Thoracic aorta (tissue), 2 donors: ENCODE measurements at places on chromosomes 2 and 18. TPM values are rescaled to one million over a fixed set of nuclear protein-coding genes. Genes with fewer than 3 reads are reported as not detected.

DNA sequence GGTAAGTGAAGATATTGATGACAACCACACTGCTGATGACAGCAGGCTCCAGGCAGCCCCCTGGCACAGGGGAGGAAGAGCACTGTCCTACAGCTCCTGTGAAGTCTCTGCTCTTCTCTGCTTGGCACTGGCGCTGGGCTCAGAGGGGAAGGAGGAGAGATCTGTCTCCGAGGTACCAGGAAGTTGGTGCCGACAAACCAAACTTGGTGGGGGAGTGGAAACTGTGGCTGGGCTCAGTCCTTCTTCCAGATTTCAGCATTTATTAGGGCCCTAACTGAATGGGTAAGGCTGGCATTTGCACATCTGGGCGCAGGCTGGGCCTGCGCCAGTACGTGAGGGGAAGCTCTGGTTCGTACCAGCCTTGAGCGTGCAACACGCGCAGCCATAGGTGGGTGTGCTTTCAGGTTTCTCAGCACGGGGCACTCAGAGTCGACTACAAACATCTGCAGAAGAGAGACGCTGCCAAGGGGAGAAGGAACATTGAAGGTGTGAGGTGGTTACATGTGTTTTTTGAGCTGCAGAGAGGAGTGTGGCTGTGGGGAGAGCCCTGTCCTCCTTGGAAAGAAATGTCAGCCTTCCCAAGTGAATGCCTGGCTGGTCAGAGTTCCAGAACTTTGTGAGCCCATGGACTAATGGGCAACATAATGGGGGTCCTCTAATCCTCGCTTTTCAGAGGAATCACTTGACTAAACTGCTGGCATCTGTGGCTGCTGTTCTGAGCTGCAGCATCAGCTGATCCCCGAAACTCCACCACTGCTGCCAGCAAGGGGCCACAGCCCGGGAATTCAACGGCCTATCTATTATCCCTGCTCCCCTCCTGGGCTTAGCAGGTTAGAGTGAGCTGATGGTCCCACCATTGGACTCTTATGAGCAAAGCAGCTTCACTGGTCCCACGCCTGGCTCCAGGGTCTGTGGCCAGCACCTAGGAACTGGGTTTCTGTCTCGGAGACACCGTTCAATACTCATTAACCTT, 55.2 kb upstream of the SEMA4C start:
- H3K27ac ChIP-seq = no peak overlapping the region
- no peak for DNase-seq
- H3K27me3 ChIP-seq = no peaks in the 10 kb centered on the region

DNA sequence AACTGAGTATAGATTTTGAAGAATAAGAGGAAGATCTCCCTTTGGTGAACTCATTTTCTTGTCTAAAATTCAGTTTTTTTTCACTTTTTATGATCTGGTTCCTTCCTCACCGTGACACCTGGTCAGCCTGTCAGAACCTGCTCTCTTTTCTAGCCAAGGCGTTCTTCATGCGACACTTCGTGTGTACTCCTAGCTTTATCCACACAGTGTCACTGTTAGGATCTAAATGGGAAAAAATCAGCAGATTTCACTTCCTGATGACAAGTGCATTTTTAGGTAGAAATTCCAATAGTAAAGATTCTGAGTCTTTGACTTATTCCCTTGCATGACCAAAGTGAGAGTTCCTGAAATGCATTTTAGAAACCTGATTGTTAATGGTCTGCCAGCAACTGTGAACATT, 89.8 kb downstream of the KLHL14 start:
- no peaks in the 10 kb centered on the region for H3K36me3 ChIP-seq
- H3K27ac ChIP-seq = no peak overlapping the region
- H3K4me3 ChIP-seq = no peak overlapping the region

DNA sequence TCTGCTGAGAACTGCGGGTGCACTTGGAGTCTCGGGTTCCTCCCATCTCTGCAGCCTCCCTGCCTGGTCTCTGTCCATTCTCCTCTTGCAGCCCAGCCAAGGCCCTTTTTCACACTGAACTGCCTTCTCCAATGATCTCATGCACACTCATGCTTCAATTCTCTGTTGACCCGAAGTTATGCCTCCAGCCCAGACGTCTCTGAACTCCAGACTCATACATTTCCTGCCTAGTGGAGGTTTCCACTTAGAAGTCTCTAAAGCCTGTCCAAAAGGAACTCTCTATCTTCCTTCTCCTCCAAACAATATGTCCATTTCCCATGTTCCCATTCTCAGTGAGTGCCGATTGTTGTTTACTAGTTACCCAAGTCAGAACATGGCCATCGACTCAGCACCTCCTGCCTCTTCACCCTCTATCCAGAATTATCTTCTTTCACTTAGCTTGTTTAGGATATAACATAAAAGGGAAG, 155.2 kb downstream of the IRS1 start:
- no peaks in the 10 kb centered on the region for H3K27me3 ChIP-seq
- H3K4me3 ChIP-seq = no peak overlapping the region
- no peak overlapping the region for H3K27ac ChIP-seq
- DNase-seq = no peak
- peaks cover 2% of the 10 kb centered on the region for H3K4me1 ChIP-seq

- DNase-seq = no peak
- H3K27me3 ChIP-seq = no peaks in the 10 kb centered on the region
- H3K4me3 ChIP-seq = no peak overlapping the region
- H3K36me3 ChIP-seq = no peaks in the 10 kb centered on the region
Measured at GRCh38 chr2:178403671-178404306, 47.2 kb downstream of the PRKRA start.

DNA sequence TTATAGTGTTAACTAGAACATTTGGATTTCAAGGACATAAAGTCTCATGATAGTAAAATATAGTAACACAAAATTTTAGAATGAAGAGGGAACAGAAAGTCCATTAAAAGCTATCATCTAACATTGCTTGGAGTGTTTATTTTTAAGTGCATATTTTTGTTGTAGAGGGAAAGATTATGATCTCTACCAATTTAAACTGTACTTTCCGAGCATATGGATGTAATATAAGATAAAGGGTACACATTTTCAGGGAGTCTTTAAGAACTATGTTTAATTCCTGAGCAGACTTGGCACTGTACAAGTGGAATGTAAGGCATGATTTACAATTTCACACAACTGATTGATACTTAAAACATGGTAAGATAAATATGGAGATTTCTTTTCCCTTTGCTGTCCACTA, 34.2 kb upstream of the ZNF804A start:
- H3K4me1 ChIP-seq = no peaks in the 10 kb centered on the region
- H3K27me3 ChIP-seq = no peaks in the 10 kb centered on the region
- DNase-seq = no peak
- H3K27ac ChIP-seq = no peak overlapping the region

- no peaks in the 10 kb centered on the region for H3K4me1 ChIP-seq
- no peaks in the 10 kb centered on the region for H3K36me3 ChIP-seq
- no peak for DNase-seq
- no peak overlapping the region for H3K4me3 ChIP-seq
- H3K27ac ChIP-seq = no peak overlapping the region
Measured at GRCh38 chr18:74137920-74138538, 9.6 kb downstream of the FBXO15 start.

DNA sequence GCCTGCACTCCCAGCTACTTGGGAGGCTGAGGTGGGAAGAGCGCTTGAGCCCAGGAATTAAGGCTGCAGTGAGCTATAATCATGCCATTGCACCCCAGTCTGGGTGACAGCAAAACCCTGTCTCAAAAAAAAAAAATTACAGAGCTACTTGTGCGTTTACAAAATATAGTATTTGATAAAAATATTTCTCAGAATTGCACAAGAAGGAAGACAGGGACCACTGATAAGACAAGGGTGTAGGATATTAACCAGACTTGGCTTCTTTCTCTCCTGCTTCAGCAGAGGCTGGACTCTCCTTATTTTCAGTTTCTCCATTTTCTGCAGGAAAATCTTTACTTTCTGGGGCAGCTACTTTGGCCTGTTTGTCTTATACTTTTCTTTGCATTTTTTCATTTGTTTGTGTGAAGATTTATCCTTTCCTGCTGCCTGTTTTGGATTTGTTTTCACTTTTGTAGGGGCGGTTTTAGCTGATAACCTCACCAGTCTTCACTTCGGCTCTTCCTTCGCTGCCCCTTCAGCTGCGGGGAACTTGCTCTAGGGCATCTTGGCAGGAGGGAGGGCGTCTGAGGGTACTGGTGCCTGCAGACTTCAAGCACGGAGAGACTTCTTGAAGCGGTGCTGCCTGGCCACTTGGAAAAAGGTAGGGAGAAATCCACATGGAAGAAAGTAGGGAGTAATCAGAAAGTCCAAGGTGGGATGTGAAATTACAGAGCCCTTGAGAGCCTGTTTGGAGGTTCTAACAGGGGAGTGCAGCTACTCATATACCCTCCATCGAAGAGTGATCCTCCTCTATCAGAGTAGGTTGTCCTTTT, 14.9 kb upstream of the ZDBF2 start:
- H3K36me3 ChIP-seq = no peaks in the 10 kb centered on the region
- no peak overlapping the region for H3K4me3 ChIP-seq
- H3K4me1 ChIP-seq = no peaks in the 10 kb centered on the region
- DNase-seq = no peak
- H3K27me3 ChIP-seq = peaks cover 18% of the 10 kb centered on the region

Gene TMEM17
- total RNA-seq = 2.7 TPM

Gene STPG4
- total RNA-seq = not detected

Gene SMYD1
- not detected for total RNA-seq

Gene ZAP70
- 5.3 TPM for total RNA-seq

Gene TSN
- 33.5 TPM for total RNA-seq
